Subcutaneous preadipocyte (primary cell): ENCODE measurements at places on chromosomes 4 and X. TPM values are rescaled to one million over a fixed set of nuclear protein-coding genes. Genes with fewer than 3 reads are reported as not detected.

AKAP14 gene
- not detected in 2 replicates for total RNA-seq

CXXC4 gene
- not detected in 2 replicates for total RNA-seq

CXCL13 gene
- not detected in 2 replicates for total RNA-seq

ANXA10 gene
- total RNA-seq = 0.20 TPM in 1 of 2 replicates, not detected in the other

HAND2 gene
- total RNA-seq = 9.9 and 15.4 TPM in 2 replicates

CCKAR gene
- total RNA-seq = not detected in 2 replicates

OTUD6A gene
- not detected in 2 replicates for total RNA-seq

QDPR gene
- 16.5 and 18.8 TPM in 2 replicates for total RNA-seq

PDLIM3 gene
- 0.59 and 1.1 TPM in 2 replicates for total RNA-seq

LIMCH1 gene
- 0.39 and 0.73 TPM in 2 replicates for total RNA-seq

NAP1L2 gene
- under 0.01 and 0.20 TPM in 2 replicates for total RNA-seq

BST1 gene
- 5.3 and 5.9 TPM in 2 replicates for total RNA-seq

PDGFC gene
- total RNA-seq = 22.4 and 70.4 TPM in 2 replicates

GAGE13 gene
- not detected in 2 replicates for total RNA-seq

GC gene
- total RNA-seq = not detected in 2 replicates

GAB1 gene
- 8.8 and 11.7 TPM in 2 replicates for total RNA-seq

PLAC8 gene
- 1.8 TPM in 1 of 2 replicates, not detected in the other for total RNA-seq

LRCH2 gene
- total RNA-seq = 4.3 and 4.8 TPM in 2 replicates

JCHAIN gene
- total RNA-seq = not detected in 2 replicates

ABRAXAS1 gene
- total RNA-seq = 13.6 and 15.2 TPM in 2 replicates

NDP gene
- total RNA-seq = 2.2 and 2.7 TPM in 2 replicates

F11 gene
- total RNA-seq = not detected in 2 replicates
